ENCODE measurements at places on chromosomes 5 and 9. TPM values are rescaled to one million over a fixed set of nuclear protein-coding genes. Genes with fewer than 3 reads are reported as not detected.

DNA sequence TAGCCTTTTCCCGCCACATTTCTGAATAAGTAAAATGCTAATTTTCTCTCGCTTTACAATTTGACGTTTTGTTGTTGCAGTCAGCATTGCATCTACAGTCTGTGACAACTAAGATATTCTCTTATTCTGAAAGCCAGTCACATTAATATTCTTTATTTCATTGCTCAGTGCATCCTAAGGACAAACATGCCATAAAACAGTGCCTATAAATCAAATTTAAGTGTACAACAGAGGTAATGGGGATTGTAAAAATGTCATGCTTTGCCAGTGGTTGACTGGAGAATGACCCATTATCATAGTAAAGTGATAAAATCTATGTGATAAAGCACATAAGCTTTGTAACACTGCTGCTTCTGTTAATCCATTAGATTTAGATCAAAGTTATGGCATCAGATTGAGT lies 1850.0 kb upstream of the ACO1 start:
- DNase-seq, result no peak

DNA sequence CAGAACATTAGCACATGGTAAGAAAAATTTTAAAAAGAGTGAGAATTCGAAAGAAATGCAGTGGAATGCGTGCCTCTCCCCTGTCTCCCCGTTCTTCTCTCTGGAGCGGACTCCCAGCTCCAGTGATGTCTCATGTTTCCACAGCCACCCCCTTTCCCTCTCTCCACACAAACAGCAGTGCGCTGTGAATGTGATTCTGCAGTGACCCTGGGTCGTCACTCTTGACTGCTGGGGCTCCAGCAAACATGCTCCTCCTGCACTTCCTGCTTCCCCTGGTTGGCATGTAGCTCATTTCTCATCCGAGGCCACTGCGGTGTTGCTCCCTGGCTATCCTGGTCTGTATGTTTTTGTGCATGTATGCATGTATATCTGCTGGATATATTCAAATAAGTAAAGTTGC lies 13.3 kb downstream of the PHF2 start:
- DNase-seq, result no peak

DNA sequence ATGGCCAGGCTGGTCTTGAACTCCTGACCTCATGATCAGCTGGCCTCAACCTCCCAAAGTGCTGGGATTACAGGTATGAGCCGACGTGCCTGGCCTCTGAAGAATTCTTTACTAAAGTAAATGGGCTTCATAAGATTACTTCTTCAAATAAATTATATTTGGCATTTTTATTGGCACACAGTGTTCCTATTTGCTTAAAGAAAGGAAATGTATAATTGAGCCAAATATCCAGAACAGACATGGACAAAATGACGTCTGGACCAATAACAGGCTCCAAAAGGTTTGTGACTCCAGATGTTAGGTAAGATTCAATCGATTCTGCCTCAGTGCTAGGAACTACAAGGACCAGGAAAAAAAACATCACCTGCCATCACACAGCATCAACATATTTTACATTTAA lies 40.7 kb downstream of the ECPAS start:
- DNase-seq, result no peak

DNA sequence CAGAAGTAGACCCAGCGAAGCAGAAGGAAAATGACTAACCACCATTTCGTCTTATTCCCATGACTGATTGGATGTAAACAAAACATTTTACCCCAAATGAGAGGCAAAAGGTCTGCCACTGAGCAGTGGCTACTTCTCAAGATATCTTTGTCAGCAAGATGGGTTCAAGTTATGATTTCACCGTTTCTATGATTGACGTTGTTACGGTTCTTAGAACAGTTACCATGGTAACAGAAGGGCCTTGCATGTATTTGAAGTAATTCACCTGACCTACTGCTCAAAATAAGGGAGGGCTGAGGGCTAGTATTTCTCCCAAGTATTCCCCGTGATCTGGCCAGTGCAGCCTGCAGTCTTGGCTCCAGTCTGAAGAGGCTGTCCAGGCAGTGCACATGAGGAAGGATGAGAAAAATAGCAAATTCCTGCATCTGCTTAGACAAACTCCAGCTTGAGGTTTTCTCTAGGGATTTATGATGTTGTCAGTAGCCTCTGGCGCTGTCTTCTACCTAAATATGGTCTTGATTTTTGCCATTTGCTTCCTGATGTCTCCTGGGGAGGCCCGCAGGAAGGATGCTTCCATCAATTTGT lies 372.7 kb downstream of the TMEM38B start:
- no peak for DNase-seq

- DNase-seq, result no peak
Measured at GRCh38 chr5:97629276-97629675, 446.2 kb upstream of the RIOK2 start.

DNA sequence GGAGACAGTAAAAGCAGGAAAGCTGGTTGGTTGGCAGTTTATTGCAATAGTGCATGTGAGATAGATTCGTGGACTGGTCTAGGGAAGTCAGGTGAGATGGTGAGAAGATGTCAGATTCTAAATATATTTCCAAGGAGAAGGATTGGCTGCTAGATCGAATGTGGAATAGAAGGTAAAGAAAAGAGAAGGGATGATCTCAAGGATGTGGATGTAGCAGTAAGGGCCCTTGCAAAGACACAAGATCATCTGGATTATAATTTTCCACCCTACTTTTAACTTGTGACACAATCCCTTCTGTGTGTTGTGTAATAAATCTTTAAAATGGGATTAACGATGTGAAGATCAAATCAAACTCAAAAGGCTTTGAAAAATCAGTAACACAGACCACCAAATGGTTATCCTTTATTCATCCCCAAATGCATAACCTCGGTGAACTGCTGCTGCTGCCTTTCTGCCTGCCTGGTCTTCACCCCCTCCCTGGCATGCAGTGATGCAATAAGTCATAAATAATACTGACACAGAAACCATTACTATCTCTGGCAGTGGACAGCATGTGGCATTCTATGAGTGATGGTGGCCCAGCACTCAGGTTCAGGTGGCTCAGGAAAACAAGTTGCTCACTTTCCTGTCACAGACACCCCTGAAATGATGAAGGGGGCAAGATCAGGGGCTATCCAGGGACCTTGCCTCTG lies 178.4 kb downstream of the FAM114A2 start:
- no peak for DNase-seq

DNA sequence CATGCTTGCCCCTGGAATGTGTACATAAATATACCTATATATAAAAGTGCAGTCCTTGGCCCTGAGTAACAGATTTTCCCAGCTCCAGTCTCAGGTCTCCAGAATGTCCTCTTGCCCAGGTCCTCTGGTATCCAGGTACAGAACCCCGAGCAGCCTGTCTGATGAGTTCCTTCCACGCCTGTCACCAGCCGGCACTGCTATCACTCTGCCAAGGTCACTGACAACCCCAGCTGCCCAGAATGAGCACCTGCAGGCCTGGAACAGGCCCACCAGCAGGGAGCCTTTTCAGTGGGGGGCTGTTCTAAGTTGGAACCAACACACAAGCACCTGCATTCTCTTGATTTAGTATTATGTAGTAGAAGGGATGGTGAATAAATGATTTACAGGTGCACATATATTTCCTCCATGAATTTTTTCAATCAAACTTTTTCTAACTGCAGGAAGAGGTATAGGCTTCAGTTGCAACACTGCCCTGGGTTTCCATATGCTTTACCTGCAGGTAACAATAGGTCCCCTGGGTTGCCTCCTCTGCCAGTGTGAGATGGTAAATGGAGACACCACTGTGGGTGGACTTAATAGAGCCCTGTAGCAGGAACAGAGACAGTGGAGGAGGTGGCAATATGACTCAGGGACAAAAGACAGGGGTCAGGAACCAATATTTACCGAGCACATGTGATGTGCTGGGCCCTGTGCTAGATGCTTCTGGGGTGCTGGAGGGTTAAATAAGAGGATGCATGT lies 291.9 kb downstream of the SPOCK1 start:
- DNase-seq, result no peak

GRCh38 chr9:35852876-35853865 lies 17.0 kb downstream of the OR13J1 start:
- no peak for DNase-seq

GRCh38 chr5:58048185-58048925 lies 411.5 kb downstream of the PLK2 start:
- DNase-seq, result no peak

DNA sequence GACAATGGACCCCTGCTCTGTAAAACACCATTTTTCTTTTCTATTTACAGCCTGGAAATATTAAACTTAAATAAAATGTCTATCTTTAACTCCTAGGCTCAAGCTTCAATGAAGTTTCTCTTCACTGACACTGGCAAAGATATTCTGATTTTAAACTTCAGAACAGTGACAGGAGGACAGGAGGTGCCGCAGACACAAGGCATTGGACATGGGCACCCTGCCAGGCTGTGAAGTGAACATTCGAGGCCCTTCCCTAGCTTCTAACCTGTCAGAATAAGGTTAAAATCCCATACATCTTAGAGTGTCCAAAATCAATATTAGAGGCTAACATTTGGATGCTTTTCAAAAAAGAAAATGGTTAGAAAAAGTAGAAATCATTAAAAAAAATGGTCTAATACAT lies 9.2 kb downstream of the SEMA5A start:
- DNase-seq, result no peak

DNA sequence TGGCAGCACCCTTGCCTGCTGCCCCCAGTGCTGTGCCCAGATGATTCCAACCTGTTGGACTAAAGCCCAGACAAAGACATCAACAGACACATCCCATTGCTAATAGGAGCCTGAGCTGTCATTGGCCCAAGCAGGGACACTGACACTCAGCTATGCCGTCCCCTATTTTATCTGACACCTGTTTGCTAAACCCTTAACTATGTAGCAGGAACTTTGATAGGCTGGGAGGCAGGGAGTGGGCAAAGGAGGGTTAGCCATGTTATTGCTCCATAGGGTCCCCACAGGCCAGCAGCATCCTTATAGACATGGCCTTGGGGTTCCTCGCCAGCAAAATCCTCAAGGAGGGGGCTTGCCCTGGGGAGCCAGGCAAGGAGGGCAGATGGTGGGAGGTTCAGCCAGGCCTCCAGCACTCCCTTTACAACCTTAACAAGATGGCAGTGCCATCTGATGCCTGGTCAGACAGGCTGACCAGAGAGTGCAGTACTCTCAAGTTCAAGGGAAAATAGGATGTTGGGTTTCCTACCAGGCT lies 50.4 kb upstream of the CDKN2AIPNL start:
- DNase-seq, result no peak

DNA sequence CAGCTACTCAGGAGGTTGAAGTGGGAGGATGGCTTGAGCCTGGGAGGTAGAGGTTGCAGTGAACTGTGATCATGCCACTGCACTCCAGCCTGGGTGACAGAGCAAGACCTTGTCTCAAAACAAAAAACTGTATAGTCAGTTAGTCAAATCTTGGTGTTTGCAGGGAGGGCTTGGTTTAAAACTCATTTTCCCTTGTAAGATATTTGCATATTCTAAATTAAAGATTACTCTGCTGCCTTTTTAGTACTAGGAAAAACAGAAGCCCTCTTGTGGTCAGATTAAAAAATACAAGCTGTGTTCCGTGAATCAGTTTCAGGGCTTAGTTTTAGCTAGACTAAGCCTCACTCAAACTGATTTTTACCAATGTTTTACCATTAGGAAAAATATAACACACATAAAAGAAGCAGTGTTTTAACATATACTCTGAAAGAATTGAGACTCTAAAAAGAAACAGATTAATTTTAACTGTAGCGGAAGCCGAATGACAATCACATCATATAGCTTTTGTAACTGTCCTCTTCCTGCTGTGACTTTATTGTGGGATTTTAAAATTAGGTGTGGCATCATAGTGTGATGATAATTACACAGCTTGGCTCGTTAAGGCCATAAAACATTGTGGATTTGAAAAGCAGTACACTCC lies 84.9 kb upstream of the BASP1 start:
- DNase-seq, result peak; percentile 39

GRCh38 chr9:32918628-32919027 lies 82.8 kb downstream of the APTX start:
- DNase-seq, result no peak

DNA sequence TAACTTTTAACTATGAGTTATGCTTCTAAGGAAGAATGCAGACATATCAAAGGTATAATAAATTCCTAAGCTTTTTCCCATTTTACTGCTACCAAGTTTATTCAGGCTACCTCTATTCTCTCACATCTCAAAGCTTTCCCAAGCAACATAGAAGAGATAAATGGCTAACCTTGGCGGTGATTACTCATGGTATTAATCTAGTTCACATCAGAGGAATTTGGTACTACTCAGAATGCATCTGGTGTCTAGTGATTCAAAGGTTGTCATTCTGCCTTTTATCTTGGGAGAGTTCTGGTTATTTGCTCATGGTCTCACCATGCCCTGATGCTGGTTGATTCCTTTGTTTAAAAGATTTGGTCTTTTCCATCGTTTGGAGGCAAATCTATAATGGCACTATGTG lies 182.7 kb downstream of the TAF11L14 start:
- no peak for DNase-seq

- peak; percentile 57 for DNase-seq
Measured at GRCh38 chr5:140114341-140115185, 654 bp downstream of the PURA start.

DNA sequence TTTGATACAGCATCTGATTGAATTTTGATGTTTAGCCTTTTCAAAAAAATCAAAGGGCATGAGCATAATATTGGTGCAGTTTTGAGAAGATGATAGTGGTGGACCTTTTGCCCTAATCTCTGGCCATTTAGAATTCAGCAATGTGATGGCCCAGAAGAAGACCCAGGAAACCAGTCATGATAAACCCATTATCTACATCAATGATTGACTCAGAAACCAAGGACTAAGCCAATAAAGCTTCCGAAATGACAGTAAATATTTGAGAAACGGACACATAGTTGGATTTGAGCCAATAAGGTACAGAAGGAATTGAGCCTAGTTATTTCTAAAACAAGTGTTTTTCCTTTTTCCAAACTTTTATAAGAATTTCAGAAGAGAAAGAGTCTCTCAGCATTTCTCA lies 1158.8 kb upstream of the DMAC1 start:
- no peak for DNase-seq

- no peak for DNase-seq
Measured at GRCh38 chr5:67021521-67021920, 175.1 kb downstream of the CD180 start.

DNA sequence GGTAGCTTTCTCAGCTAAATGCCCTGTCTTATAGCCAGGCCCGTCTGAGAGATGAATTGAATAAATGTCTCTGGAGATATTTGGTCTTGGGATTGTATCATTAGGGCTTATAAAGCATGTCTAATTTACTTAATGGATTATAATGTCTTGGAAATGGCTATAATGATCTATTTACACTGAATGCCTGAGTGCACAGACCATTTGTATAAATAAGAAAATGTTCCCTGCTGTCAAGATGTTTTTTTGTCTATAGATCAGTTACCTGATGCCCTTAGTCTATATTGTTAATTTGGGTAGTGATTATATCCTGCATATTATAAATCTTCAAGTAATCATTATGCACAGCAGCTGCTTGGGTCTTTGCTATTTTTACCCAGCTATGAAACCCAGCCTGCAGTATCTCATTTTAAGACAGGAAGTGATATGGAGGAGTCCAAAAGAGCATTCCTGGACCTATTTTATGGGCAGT lies 112.9 kb upstream of the ACTBL2 start:
- no peak for DNase-seq

Gene PDZD2
- polyA plus RNA-seq, result 13.6 TPM

Gene ADRB2
- 1.3 TPM for polyA plus RNA-seq

Gene GPX3
- 140 TPM for polyA plus RNA-seq

Gene SOX30
- polyA plus RNA-seq, result 0.18 TPM

Gene FOXD4L5
- polyA plus RNA-seq, result 0.54 TPM

Gene OLFM1
- 14.7 TPM for polyA plus RNA-seq

Gene THBS4
- polyA plus RNA-seq, result 5.8 TPM

Gene SLC36A2
- polyA plus RNA-seq, result not detected

Gene ZBED3
- polyA plus RNA-seq, result 27.4 TPM

Gene C9orf153
- 0.66 TPM for polyA plus RNA-seq

Gene FGF10
- 48.9 TPM for polyA plus RNA-seq

Gene NSG2
- polyA plus RNA-seq, result 3.2 TPM
